ENCODE measurements at places on chromosomes 7 and 10.

DNA sequence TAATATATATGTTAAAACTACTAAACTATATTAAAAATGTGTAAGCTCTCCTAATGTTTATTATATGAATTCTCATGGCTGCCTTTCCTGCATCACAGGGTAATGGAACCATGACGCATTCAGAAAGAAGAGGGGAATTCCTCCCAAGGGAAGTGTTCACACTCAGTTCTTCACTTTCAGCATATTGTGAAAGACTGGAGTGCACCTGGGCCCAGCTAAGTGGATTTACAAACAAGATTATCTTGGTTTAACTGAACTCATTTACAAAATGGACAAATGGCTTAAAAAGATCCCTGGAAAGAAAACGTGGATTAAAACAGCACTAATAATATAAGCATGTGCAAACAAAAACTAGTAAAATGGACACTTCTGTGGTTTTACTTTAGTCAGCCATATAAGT, 149.8 kb downstream of the DOCK4 start:
- no peak for DNase-seq

GRCh38 chr7:3370068-3370830, 69.2 kb downstream of the SDK1 start:
- DNase-seq, result no peak

GRCh38 chr7:22831602-22832305, 9.1 kb upstream of the TOMM7 start:
- DNase-seq, result no peak

DNA sequence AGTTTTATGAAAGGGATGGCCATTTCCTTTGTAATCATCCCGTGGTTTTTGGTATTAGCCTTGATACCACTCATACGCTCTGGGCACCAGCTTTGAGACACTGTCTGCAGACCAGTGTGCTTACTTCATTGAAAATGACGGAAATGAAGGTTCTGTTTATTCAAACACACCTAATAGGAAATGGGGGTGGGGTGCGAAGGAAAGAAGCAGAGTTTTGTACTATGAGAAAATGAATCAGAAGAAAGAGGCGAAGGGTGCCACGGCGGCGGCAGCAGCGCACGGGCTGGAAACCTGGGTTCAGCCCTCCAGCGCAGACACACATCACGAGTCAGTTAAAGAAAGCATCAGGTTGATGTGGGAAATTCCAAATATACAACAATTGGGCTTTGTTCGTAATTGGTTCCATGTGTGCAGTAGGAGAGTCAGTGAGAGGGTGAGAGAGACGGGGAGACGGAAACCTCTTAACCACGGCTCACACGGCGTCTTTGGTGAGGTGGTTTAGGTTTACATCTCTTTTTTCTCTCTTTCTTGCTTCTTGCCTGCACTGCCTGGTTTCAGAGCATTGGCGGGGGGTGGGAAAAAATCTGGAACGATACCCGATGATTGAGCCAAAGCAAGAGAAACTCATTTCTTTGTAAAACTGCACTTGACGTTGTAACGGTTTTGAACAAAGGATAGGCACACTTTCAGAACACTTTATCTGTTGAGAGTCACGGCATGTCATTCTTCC, 321.2 kb downstream of the FRMD4A start:
- peak; percentile 45 for DNase-seq

- no peak for DNase-seq
These were observed 56.3 kb upstream of the ABCB5 start for GRCh38 chr7:20558963-20559716.

GRCh38 chr7:44291066-44291732, 34.2 kb downstream of the CAMK2B start:
- DNase-seq, result no peak

- no peak for DNase-seq
These were observed 124.9 kb downstream of the CSTF2T start for GRCh38 chr10:51574248-51575048.

DNA sequence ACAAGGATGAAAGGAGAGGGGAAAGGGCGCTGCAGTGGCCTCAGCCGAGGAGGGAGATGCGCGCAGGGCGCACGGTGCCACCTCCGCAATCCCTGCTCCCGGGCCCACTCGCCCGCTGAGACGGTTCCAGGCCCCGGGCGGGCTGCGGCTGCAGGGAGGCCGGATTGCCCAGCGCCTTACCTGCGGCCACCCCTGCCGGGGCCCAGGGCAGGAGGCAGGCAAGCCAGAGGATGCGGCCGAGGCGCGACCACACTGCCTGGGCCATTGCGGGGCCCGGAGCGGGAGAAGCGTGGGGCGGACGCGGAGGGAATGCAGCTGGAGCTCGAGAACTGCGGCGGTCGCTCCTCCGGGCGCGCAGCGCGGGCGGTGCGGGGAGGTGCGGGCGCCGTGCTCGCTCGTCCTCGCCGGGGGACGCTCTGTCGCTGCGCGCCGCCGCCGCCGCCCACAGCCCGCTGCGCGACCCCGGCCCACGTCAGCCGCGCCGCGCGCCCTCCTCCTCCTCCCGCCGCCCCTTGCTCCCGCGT, at the start of gene TMEM130:
Gene TMEM130 (minus strand): TSS at position 418 of the 524 bp plus-strand sequence. CDS start 153 bp downstream, at position 265.
- DNase-seq, result no peak

GRCh38 chr7:82840061-82840460, 322.6 kb downstream of the PCLO start:
- DNase-seq, result no peak

GRCh38 chr10:73167783-73168464, at the start of the genes ECD and FAM149B1:
Gene ECD (minus strand): TSS chr10:73168008. CDS start chr10:73163937, 4,071 bp downstream.
Gene FAM149B1 (plus strand): TSS chr10:73168119. CDS start chr10:73168340, 221 bp downstream.
- DNase-seq, result peak; percentile 95

GRCh38 chr10:129033790-129034272, 433.2 kb upstream of the MGMT start:
- no peak for DNase-seq

- no peak for DNase-seq
These were observed 20.8 kb downstream of the ACSM6 start for GRCh38 chr10:95214793-95215192.

DNA sequence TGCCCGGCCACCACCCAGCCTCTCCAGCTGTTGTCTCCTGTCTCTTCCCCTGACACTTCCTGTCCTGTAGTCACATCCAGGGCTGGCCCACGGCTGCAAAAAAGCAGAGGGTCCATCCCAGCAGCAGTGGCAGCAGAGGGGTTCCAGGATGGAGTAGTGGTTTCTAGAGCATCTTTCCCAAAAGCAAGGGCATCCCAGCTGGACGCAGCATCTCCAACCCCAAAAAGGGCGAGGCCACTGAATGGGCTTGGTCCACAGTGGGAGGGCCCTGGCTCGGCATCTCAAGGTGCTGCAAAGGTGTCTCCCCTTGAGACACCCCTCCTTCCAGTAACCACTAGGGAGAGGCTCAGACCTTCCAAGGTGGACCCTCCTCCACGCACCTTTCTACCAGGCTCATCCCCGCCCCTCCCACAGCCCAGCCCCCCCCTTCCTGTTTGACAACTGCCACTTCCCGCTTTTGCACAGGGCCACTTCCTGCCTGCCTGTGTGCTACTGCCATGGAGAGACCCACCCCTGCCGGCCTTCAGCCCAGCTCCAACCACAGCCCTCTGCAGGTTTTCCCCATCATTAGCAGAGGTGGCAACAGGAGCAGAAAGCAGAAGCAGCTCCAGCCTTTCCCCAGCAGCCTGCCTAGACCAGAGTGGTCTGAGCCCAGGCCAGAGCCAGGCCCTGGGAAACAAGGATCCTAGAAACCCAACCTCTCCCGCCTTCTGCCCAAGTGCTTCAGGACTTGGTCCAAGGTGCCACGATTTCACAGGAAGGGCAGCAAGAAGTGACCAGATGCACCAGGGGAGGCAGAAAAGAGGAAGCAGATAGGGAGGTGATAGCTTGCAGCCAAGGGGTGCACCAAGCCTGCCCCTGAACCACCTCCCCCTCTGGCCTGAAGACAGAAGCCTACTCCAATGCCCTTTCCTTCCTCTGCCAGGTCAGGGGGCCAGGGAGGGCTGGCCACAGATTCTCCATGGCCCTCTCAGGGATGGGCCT, 8.6 kb downstream of the CAMK2G start:
- DNase-seq, result no peak

GRCh38 chr7:111006691-111007090, 84.2 kb upstream of the LRRN3 start:
- peak; percentile 7 for DNase-seq

- peak; percentile 47 for DNase-seq
These were observed 18.0 kb downstream of the RNLS start for GRCh38 chr10:88565072-88565471.

DNA sequence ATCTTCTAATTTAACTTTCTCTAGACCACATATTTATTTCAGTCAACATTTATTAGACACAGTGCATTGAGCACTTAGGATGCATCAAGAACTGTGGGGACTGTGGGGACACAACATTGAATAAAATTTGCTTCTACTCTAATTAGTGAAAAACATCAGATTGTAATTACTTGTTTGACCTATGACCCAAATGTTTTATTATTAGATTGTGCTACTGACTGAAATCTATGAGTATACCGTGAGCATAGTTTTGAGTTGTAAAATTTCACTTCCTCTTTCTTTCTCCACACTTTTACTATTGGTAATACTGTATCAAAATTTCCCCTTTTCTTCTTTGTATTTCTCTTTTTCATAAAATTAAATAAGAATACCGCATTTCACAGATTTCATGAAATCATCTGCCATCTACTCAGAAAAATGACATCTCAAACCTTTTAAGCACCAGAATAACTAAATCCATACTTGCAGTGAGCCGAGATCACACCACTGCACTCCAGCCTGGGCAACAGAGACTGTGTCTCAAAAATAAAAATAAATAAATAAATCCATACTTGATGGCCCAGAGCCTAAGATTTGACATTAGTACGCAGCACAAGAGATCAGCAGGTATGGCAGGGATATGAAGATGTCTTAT, 25.4 kb upstream of the INPP5F start:
- DNase-seq, result no peak

DNA sequence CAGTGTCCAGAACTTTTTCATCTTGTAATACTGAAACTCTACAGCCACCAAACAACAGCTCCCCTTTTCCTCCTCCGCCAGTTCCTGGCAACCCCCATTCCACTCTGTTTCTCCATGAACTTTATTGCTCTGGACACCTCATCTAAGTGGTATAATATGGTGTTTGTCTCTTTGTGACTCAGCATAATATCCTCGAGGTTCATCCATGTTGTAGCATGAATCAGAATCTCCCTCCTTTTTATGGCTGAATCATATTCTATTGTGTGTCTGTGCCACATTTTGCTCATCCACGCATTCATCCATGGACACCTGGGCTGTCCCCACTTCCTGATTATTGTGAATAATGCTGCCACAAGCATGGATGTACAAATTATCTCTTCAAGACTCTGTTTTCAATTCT, 124.4 kb upstream of the FGFR2 start:
- peak; percentile 10 for DNase-seq

- DNase-seq, result peak; percentile 25
These were observed 271.3 kb upstream of the CACNA2D1 start for GRCh38 chr7:82714883-82715282.

DNA sequence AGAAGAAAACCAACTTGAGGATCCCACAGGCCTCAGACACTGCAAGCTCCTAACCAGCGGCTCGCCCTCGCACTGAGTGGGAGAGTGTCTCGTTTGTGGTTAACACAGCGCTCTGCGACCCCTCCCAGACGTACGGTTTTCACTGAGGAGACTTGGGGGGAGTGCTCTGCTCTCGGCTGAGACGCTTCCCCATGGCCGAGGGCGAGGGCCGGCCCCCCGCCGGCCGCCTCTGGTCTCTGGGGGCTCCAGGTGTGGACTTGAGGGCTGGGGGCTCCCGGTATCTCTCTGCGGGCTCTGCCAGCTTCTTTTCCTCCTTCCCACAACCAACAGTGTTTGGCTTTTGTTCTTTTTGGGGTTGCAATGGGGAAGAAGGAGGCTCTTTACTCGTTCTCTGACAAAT, 118.7 kb downstream of the LARP4B start:
- DNase-seq, result no peak

- DNase-seq, result no peak
These were observed 3.9 kb upstream of the PURB start for GRCh38 chr7:44889086-44889781.

- DNase-seq, result no peak
These were observed 233.2 kb downstream of the TCERG1L start for GRCh38 chr10:131078131-131078881.

GRCh38 chr7:38052786-38053185, 125.3 kb upstream of the STARD3NL start:
- no peak for DNase-seq

- no peak for DNase-seq
These were observed 124.9 kb upstream of the CTTNBP2 start for GRCh38 chr7:117997862-117998825.

DNA sequence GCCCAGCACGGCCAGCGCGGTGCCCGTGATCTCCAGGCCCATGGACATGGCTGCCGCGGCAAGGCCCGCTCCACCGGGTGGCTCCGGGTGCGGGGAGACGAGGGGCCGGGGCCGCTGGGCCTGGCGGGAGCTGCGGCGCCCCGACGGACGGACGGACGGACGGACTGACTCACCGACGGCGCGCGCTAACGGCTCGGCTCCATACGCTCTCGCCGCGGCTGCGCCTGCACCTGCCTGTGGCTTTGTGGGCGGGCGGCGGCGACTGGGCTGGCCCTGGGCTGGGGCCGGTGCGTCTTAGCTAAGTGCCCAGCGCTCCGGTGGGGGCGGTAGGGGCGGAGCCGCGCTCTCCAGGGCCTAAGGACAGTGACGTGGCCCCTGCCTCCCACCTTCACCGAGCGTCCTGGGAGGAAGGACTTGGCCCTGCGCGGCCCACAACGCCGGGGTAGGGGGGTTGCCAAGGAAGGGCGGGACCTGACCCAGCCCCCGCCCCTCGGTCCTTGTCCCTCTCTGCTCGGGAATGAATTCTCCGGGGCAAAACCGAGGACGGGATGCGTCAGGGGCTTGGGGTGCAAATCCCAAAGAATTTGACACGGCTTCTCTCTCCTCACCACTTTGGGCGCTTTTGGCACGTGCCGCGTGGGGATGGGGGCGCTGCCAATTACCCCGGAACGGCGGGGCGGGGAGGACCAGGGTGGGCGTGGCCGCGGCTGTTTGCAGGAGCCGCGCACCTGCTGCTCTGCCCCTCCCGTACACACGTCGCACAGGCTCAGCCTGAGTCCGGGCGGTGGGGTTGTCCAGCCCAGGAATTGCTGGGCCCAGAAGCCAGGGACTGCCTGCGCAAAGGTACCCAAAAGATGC, at the start of gene CLDN3:
Gene CLDN3 (minus strand): TSS at position 269 of the 858 bp plus-strand sequence. CDS start 221 bp downstream, at position 48.
- DNase-seq, result no peak

- DNase-seq, result no peak
These were observed 503.9 kb downstream of the KIF20B start for GRCh38 chr10:90205340-90205739.

DNA sequence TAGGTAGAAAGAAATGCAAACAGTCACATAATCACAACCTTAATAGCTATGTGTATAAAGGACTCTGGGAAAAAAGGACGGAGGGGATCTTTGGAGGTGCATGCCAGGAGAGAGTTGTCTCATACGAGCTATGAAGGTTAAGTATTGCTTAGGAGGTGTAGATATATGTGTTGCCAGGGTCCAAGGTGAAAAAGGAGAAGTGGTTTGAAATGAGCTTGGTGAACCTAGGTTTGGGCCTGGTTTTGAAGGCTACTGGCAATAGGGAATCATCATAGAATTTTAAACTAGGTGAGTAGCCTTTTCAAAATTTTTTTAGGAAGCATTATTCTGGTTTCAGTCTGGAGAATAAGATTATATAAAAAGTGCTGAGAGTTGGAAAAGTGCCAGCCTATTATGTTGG, 336.8 kb downstream of the AUTS2 start:
- DNase-seq, result no peak

GRCh38 chr10:60372436-60372835, 17.2 kb downstream of the ANK3 start:
- no peak for DNase-seq

Data from AG08395 (cell line).